ENCODE measurements at places on chromosomes 6 and 20. TPM values are rescaled to one million over a fixed set of nuclear protein-coding genes. Genes with fewer than 3 reads are reported as not detected.

- no peak for DNase-seq
Observed at GRCh38 chr6:91886183-91886795, 1299.4 kb upstream of the MAP3K7 start.

- DNase-seq, result no peak
Observed at GRCh38 chr6:26318459-26319404, 46.3 kb upstream of the BTN3A2 start.

GRCh38 chr20:59318201-59318790 is 17.9 kb downstream of the EDN3 start:
- DNase-seq, result no peak

The FOXC1 gene
- total RNA-seq, result 2.0 TPM
